Stimulated activated CD4-positive, alpha-beta T cell treated with anti-CD3 and anti-CD28 coated beads, Interleukin-2, amount 100 ng/mL, for 24 hours (primary cell): ENCODE measurements at places on chromosomes 2 and 18.

DNA sequence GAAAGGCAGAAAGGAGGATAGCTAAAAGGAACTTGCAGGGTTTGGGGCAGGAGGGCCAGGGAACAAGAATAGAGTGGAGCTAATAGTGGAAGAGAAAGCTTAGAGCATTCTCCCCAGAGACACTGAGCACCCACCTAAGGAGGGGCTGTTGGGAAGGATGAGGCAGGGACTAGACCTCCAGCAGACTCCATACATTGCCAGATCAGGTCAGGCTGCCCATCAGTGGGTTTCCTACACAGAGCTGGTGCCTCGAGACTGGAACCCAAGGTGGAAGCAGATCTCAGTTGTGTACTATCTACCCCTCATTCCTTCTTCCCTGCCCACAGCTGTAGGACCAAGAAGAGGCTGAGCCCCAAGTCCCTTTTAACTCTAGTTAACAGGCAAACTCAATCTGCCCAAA, 148.5 kb downstream of the ZFP36L2 start:
- DNase-seq: no peak

DNA sequence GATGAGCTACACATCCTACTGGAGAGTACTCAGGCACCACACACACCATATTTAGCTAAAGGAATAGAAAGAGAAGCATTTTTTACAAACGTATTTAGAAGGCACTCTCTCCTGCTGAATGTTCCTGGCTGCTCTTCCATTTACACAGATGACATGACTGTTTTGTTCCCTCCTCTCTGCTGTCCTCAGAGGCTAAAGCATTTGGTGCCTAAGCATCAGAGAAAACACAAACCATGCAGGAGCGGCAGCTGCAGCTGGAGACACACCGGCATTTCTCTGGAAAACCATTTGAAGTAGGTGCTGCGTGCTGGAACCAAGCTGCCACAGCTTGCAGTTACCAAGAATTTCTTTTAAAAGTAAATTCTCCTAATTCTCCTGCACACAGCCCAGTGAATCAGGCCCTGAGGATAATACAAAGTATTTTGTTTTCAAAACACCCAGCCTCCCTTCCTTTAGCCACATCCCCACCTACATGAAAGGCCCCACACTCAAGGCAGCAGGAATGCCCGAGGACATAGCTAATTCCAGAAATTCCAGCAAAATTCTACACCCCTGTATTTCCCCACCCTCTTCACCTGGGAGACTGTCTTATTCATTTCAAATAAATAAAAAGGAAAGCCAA, 488.9 kb upstream of the SOX11 start:
- no peak for DNase-seq

GRCh38 chr2:119864318-119864717, 104.6 kb downstream of the PTPN4 start:
- no peak for DNase-seq

GRCh38 chr2:189829102-189829833, 45.0 kb downstream of the PMS1 start:
- no peak for DNase-seq

DNA sequence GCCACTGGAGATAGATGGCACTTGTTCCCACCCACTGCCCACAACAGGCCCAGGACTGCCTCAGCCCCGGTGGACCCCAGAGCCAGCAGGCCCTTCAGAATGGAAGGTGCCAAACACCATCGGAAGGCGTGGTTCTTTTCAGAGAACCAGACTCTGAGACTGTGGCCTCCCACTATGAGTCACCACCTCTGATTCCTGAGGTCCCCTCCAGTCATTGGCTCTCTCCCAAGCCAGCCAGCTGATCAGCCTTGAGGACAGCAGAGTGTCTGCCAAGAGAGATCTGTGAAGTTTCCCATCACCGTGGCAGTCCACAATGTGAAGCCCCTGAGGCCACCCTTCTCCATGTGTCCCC, 10.4 kb upstream of the MAP3K2 start:
- DNase-seq: peak; percentile 44

- no peak for DNase-seq
These were observed 177.9 kb downstream of the LRRTM1 start for GRCh38 chr2:80126596-80127189.
